CD4-positive, alpha-beta T cell treated with Interleukin-2 at 100 ng/mL for 4 hours (primary cell): ENCODE measurements at places on chromosomes 2 and 18.

DNA sequence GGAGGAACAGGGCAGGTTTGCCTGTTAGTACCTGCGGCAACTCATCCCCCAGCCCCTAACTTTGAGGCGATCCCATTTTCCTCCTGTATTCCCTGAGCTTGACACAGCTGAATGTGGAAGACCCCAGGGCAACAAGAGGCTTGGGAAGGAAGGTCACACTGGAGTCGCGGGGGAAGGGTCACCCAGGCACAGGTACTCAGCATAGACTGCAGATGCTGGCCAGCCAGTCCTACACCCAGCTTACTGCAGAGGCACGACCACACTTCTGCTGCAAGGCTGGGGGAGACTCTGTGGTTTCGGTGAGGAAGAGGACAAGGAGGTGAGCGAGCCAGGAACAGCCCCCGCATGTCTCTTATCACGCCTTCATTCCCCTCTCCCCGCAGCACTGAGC, 91.5 kb downstream of the MALT1 start:
- no peak for DNase-seq

DNA sequence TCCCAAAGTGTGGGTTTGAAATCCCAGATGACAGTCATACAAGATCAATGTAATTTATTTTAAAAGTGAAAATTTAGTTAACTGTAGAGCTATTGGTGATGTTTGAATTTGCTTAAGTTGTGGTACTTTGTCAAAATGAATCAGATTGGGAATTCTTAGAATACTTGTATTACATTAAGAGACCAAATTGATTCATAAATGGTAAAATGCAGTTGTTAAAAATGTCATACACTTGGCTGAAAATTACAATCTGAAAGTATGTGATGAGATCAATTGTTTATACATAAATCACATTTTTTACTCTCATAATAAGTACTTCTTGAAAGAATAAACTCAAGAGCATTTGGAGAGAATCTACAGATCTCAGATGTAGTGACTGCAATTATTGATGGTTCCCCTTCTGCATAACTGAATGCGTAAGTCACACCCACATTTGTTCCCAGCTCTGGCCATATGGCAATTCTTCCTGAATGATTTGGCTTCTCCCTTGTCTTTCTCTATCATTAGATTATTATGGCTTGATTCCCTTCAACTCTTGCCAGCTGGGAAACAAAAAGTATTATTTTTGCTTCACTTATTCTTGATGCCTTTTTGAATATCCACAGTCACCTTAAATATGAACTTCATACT, 558.5 kb downstream of the CPS1 start:
- DNase-seq = no peak

DNA sequence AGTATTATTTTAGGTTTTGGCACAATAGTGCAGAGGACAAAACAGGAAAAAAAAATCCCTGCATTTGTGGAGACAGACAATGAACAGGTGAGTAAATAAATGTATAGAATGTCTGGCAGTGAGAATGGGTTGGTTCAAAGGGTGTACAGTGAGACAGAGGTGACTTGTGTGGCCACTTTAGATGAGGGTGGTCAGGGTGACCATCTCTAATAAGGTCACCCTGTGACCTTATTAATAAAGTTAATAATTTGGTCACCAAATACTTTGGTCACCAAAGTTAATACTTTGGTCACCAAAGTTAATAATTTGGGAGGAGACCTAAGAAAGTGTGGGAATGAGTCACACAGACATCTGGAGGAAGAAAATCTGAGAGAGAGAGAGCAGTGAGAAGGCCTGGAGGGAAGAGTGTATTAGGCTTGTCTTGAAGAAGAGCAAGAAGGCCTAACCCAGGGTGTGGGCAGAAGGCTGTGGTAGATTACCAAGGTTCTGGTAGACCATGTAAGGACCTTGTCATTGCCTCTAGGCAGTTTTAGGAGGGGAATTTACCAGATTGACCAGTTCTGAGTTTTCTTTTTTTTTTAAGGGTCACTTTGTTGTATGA, 1368.4 kb upstream of the CELF4 start:
- DNase-seq = no peak

DNA sequence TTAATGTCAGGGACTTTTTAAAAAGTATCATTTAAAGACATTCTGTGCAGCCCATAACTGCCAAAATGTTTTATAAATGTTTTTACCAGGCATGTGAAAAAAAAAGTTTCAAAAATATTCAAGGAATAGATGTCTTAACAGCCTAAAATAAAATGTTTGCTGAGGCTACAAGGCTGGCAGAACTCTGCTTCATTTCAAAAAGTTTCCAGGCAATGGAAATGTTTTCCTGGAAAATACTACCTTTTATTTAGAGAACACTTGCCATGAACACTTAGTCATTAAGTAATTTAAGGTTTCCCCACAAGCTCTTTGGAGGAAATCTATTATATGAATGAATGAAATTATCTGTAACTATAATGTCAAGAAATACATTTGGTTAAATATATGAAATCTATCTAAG, 68.8 kb downstream of the THADA start:
- DNase-seq = no peak

DNA sequence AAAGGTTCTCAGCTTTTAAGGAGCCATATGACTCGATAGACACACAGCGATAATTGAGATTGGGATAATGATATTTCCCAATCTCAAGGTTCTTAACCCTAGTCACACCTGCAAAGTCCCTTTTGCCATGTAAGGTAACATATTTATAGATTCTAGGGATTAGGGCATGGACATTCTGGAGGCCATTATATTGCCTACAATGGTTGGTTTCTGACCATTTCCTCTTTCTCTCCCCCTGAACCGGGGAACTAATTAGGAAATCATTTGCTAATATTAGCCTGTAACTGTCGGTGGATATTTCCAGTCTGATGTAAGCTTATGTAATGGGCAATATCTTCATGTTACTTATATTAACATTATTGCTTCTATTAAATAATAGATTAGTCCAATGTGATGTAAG, 40.8 kb upstream of the ARHGAP15 start:
- DNase-seq = no peak

DNA sequence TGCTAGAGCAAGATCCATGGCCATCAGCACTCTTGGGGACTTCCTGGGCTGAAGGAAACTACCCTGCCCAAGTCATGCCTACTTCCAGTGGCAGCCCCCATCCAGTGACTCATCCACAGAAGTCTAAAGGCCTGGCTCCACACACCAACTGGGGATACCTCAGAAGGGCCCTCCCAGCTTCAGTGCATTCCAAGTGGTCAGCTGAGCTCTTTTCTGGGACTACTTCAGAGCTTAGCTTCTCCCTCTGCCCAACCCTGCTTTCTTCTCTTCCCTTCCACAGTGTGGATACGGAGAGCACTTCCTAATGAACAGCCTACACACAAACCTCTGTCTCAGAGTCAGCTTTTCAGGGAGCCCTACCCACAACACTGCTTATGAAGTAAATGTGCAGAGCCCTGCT, 66.5 kb downstream of the CLHC1 start:
- DNase-seq = no peak

GRCh38 chr18:9055185-9055584, 47.3 kb upstream of the NDUFV2 start:
- no peak for DNase-seq

DNA sequence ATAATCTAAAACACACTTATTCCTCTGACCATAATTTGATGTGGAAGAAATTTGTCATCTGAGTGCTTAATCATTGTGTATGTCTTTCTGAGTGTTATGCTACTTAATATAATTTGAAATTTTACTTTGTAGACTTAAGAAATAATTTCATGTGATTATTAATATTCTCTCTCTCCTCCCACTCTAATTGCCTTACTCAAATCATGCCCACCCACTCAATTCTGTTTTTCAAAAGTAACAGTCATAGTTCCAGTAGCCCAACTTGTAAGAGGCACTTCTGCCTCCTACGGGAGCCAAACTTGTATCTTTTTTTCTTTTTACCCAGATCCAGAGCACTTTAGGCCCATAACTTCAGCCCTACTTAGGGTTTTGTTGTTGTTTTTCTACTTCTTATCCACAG, 18.5 kb upstream of the KYNU start:
- DNase-seq = no peak

DNA sequence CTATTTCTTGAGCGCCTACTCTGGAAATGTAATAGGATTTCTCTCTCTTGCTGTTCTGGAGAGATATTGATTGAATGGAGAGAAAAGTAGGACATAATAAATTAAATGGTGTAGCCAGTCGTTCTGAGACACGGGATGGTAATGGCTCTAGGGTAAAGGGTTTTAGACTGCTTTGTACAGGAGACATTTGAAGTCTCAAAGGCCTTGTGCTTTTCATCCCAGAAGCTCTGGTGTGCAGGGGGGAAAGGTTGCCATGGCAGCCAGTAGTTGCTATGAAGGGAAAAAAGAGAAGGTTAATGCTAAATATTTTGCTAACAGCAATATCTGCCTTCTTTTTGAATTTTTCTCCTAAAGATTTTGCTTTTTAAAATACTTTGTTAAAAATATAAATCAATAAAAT, 359.3 kb downstream of the RIT2 start:
- DNase-seq = no peak

- DNase-seq = no peak
Observed at GRCh38 chr18:70165936-70166335, 39.6 kb downstream of the RTTN start.

- DNase-seq = no peak
Observed at GRCh38 chr18:14970027-14970426, 222.1 kb downstream of the ANKRD30B start.

DNA sequence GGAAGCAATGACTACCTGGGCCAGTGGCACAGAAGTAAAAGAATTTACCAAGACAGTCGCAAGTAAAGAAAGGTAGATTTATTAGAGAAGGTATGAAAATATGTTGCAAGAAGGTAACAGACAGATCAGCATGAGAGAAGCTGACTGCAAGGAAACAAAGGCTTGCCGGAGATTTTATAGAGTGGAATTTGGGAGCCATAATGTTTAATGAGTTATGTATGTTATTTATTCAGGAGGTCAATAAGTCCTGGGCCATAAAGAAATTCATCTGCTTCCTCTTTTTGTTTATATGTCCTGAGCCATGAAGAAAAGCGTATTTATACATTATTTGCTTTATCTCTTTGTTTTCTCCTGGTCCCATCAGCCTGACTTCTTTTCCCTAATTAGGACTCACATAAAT, 423.6 kb downstream of the PTH2R start:
- no peak for DNase-seq

GRCh38 chr18:64090876-64091275, 58.0 kb downstream of the LINC00305 start:
- no peak for DNase-seq

- no peak for DNase-seq
Observed at GRCh38 chr18:21991886-21992285, 177.5 kb upstream of the GATA6 start.

GRCh38 chr2:154198866-154199265, 327.1 kb downstream of the GALNT13 start:
- DNase-seq = no peak

DNA sequence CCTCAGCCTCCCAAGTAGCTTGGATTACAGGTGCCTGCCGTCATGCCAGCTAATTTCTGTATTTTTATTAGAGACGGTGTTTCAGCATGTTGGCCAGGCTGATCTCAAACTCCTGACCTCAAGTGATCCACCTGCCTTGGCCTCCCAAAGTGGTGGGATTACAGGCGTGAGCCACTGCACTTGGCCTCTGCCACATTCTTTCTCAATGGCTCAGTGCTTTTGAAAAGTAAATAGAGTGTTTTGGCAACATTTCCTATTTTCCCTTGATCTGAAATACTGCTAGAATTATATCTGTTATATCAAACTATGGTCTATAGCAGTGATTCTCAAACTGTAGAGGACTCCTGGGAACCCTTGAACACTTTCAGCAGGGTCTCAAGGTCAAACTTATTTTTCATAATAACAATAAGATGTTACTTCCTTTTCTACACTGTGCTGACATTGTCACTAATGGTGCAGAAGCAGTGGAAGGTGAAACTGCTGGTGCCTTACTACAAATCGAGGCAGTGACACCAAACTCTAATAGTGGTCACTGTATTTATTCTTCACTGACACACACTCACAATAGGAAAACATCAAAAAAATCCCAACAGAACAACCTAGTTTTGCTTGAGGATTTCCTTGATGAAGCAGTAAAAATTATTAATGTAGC, 10.6 kb downstream of the DAW1 start:
- DNase-seq = no peak
